Regular cardiac myocyte (primary cell): ENCODE measurements at places on chromosomes 5 and 9. TPM values are rescaled to one million over a fixed set of nuclear protein-coding genes. Genes with fewer than 3 reads are reported as not detected.

Gene SH2D3C
- total RNA-seq, result 0.19 and 0.85 TPM in 2 replicates

Gene XPA
- total RNA-seq, result 4.2 and 4.8 TPM in 2 replicates

Gene RIC1
- total RNA-seq, result 31.4 and 47.9 TPM in 2 replicates

Gene CNTFR
- not detected in 2 replicates for total RNA-seq

Gene BASP1
- 113 and 161 TPM in 2 replicates for total RNA-seq

Gene TMEM215
- not detected in 2 replicates for total RNA-seq

Gene OCLN
- 1.3 and 2.3 TPM in 2 replicates for total RNA-seq

Gene CCL21
- total RNA-seq, result not detected in 2 replicates

Gene GAS1
- 3.8 and 29.3 TPM in 2 replicates for total RNA-seq

Gene NUTM2F
- not detected in 2 replicates for total RNA-seq

Gene ABO
- total RNA-seq, result not detected in 2 replicates

Gene KIF4B
- under 0.01 TPM in 1 of 2 replicates, not detected in the other for total RNA-seq

Gene OR1J2
- total RNA-seq, result 0.28 TPM in 1 of 2 replicates, not detected in the other

Gene FAM78A
- 0.85 and 1.2 TPM in 2 replicates for total RNA-seq

Gene STPG3
- total RNA-seq, result not detected in 2 replicates
